ENCODE measurements at places on chromosomes 2 and 18.

GRCh38 chr2:236993-237539 is 26.8 kb downstream of the SH3YL1 start:
- DNase-seq, result no peak

DNA sequence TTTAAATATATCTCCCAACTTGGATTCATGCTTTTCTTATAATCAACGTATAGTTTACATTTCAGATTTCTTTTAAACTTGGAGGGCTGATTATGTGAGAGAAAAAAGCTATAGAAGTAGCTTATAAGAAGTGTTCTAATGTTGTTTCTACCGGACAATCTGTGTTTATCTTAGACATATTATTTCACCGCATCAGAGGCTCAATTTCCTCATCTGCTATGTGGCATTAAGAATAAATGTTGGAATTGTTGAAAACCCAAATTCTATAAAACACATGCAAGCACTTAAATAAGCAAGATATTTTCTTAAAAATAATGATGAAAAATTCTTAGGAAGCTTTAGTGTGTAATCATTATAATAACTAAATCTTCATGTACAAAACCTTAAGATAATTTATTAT is 407.9 kb downstream of the HRH4 start:
- DNase-seq, result no peak

GRCh38 chr2:95312543-95313201 is 15.5 kb downstream of the KCNIP3 start:
- DNase-seq, result no peak

DNA sequence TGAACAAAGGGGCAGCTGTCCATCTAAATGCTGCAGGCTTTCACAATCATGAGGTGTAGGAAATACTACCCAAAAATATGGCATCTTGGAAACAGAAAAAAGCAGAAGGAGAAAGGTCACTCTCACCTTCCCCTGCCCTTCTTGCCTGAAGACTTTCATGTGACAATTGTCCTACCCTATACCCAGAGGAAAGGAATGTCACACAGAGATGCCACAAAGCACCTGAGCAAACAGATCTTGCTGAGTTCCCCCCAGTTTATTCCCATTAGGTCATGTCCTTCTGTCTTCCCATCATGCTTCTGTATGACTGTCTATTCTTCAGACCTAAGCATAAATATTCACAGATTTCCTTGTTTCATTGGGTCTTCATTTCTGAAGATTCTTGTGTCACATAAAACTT is 116.6 kb upstream of the MSH6 start:
- DNase-seq, result no peak

- DNase-seq, result no peak
Observed at GRCh38 chr2:169315357-169315756, 47.0 kb downstream of the LRP2 start.

GRCh38 chr2:172462849-172463381 is 35.5 kb downstream of the ITGA6 start:
- no peak for DNase-seq

GRCh38 chr2:236840215-236840614 is 245.5 kb upstream of the COPS8 start:
- no peak for DNase-seq

- DNase-seq, result no peak
Observed at GRCh38 chr2:43787895-43788294, 14.1 kb downstream of the DYNC2LI1 start.

DNA sequence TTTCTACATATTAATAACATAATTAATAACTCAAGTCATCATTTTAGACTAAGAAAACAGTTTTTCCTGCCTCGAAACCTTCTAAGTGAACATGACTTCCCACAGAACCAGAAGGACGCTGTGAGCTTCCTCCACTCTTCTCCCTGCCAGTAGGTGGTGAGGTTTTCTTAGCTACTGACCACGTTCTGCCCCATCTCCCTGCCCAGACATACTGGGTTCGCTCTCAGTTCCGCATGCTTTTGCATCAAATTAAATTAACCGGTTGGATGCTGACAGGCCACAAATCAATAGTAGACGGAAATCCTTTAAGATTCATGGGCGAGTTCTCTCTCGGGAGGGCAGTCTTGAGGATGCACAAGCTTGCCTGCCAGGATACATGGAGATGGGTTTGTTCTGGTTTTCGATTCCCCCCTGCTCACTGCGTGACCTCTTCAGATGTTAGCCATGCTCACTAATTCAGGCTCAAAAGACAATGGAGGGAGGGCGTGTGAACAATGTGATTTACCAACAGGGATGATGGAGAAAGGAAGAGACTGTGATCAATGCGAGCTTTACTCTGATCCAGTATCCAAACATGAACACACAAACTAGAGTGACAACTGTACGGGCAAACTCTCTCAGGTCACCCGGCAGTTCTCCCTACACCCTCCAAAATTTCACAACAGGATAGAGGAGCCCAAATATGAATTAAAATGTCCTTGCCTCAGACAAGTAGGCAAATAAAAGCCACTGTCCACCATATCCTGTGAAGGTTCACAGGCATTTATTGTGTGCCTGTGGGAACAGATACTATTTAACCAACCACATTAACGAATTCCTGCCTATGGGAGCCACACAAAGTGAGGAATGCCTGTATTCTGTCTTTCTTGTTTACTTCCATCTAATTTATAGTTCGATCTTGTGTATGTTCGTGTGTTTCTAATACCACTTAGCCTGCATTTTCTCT is 375.7 kb downstream of the EIPR1 start:
- no peak for DNase-seq

GRCh38 chr2:21890041-21890440 is 766.3 kb downstream of the TDRD15 start:
- DNase-seq, result no peak

- no peak for DNase-seq
Observed at GRCh38 chr2:152815634-152816257, 97.3 kb downstream of the ARL6IP6 start.

- no peak for DNase-seq
Observed at GRCh38 chr18:33612632-33613031, 34.6 kb downstream of the ASXL3 start.

DNA sequence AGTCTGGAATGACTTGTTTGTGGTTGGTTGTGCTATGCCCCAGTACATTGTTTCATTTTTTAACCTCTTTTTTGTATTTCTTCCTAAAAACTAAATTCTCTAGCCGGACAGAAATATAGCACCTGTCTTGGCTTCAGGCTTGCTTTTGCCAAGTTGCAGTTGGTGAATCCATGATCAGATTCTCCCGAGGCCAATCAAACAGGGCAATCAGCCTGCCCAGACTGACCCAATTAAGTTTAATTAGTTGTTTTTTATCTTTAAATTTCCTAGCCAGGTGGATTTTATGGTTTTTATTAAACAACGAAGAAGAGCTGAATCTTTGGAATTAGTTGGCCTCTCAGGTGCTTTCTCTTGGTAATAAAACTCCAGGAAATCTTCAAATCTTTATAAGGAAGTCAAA is 162.1 kb downstream of the CPS1 start:
- no peak for DNase-seq

GRCh38 chr2:65479524-65479923 is 47.1 kb upstream of the SPRED2 start:
- DNase-seq, result no peak
